LNCaP clone FGC (cell line): ENCODE measurements at places on chromosomes 12 and 14.

DNA sequence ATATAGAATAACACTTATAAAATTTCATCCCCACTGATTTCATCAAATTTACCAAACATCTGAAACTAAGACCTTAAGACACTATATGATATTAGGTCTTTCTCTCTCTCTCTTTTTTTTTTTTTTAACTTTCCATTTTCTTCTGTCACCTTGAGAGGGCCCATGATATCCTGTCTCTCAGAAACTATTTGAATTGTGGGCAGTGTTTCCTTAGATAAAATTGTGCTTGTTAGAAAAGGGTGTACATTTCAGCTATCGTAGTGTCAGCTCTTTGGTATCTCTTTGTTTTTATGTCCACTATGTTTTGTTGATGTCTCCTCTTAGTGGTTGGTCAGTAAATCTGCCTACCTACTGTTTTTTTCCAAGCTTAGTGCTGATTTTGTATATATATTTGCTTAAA is 23.8 kb downstream of the DNM1L start:
- DNase-seq: no peak

- peak; percentile 52 for DNase-seq
Measured at GRCh38 chr12:48189331-48190125, 6.1 kb downstream of the CCDC184 start.

GRCh38 chr12:119178544-119179334 is at the start of gene HSPB8:
Gene HSPB8 (plus strand): TSS chr12:119178931. CDS start chr12:119179313, 382 bp downstream.
- peak; percentile 21 for DNase-seq

DNA sequence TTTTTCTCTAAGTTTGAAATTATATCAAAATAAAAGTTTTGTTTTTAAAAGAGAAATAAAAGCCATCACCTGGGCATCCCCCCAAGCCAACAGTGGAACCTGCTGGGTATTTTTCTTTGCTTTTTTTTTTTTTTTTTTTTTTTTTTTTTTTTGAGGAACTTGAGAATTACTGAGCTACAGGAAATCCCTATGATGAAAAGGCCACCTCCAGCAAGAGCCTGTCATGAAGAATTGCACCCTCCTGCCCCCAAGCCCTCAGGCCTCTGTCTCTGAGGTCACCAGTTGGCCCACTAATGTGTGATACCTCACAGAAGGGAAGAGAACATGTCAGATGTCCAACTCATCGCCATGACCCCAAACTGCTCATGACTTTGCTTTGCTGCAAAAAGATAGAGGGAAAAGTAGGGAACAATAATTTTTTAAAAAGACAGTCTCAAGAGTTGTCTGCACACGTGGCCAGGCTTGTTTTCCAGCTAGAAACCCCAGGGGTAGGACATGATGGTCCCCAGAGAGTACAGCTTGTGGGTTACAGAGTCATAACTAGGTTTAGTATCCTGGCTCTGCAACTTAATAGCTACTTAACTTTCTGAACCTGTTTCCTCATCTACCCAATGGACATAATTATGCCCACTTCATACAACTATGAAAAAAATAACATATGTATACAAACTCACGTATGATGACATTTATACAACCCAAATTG is 124.3 kb upstream of the EGLN3 start:
- no peak for DNase-seq

- DNase-seq: no peak
Measured at GRCh38 chr14:67417633-67418032, 5.7 kb upstream of the PLEK2 start.

DNA sequence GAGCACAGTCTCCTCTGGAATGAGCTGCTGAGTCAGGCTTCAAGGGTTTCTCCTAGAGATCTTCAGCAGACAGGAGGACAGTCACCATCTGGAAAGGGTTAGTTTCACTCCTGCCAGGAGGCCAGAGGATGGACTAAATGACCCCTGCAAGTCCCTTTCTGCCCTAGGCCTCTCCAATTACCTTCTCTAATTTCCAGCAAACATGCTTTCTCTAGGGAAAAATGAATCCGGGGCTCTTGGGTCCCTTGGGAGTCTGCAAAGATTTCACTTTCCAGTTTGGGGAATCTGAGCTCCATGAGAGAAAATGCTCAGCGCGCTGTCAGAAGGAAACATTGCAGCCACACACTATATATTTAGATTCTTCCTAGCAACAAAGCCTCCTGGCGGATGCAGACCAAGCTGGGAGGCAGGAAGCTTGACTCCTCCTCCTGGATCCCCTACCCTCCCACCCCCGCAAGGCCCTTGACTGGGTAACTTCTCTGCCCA is 184.4 kb upstream of the CCND2 start:
- DNase-seq: no peak
